ENCODE measurements at places on chromosomes 3 and 15.
A peak's percentile ranks its signal among the peaks of the same experiment; 100 is the strongest.

DNA sequence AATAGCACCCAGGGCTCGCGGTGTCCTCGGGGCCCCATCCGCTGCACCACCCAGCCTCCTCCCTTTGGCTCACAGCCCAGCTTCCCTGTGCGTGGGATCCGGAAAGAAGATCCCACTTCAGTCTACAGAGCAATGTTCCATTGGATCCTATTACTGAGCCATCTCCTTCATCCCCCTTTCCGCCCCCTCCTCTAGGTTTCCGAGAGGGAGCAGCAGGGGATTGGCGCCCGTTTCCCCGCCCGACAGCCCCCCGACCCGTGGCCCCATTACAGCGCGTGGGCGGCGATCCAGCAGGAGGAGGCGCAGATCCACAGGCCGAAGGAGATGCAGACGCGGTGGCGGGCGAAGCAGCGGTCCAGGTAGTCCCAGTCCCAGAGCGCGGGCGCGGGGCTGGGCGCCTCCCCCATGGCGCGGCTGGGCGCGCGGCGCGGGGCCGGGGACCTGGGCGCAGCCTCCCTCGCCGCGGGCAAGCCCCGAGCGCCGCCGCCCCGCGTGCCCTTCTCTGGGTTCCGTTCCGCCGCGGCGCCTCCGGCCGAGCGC, 340 bp downstream of the TMEM44 start:
- DNase-seq, result peak; percentile 28

DNA sequence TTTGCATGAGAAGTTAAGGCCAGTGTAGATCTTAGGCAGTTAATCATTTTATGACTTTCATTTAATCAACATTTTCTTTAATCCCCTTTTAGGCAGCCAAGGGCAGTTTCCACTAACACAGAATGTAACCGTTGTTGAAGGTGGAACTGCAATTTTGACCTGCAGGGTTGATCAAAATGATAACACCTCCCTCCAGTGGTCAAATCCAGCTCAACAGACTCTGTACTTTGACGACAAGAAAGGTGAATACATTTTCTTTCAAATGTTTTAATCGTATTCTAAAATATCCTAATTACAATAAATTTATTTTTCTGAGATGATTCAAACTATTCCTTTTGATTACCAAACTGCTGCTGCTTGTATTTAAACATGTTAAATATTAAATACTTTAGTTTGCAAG, 843.2 kb downstream of the CADM2 start:
- DNase-seq, result peak; percentile 62

DNA sequence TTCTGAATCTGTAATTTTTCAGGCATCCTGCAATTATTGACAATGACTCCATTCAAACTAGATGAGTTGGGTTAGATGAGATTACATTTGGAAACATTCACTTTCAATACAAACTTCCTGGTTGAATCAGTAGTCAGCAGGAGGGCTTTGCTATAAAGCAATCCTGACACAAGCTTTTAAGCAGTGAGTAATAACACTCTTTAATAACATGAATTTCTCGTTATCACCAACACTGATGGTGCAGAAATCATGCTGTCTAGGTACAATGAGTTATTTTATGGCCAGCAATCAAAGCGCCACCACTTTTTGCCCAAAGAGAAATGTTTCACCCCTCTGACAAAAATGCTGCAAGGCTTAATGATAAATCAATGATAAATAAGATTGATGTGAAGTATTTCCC, 474.8 kb upstream of the CNTN4 start:
- DNase-seq, result no peak

DNA sequence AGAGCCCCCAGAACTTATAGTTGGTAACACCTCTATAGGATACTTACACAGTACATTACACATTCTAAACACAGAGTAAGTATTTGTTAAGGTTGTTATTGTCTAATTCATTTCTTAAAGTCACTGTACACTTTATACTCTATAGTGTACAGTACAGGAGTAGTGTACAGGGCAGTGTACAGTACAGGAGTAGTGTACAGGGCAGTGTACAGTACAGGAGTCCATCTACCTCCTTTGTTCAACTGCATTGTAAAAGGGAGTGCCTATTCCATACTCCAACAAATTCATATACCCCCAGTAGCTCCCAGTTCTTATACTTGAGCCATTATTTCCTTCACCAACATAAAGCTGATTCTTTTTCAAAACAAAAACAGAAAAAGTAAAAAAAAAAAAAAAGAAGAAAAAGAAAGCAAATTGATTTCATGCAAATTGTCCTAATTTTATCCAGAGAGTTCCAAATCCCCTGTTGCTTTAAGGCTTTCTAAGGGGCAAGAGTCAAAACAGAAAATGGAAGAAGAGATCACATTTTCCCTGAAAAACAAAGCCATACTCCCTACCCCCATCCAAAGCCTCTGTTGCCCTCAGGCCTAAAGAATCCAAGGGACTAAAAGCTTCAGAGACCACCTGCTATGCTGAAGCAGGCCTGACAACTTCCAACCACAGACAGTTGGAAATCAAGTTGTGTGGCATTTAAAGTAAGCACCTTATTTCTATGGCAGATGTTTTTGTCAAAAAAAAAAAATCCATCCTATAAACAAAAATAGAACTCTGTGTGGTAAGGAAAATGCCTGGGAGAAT, 125.6 kb downstream of the PLCH1 start:
- no peak for DNase-seq

GRCh38 chr3:47473391-47473790, 2.4 kb downstream of the SCAP start:
- no peak for DNase-seq

- DNase-seq, result no peak
Measured at GRCh38 chr3:41250825-41251224, 51.5 kb downstream of the CTNNB1 start.

DNA sequence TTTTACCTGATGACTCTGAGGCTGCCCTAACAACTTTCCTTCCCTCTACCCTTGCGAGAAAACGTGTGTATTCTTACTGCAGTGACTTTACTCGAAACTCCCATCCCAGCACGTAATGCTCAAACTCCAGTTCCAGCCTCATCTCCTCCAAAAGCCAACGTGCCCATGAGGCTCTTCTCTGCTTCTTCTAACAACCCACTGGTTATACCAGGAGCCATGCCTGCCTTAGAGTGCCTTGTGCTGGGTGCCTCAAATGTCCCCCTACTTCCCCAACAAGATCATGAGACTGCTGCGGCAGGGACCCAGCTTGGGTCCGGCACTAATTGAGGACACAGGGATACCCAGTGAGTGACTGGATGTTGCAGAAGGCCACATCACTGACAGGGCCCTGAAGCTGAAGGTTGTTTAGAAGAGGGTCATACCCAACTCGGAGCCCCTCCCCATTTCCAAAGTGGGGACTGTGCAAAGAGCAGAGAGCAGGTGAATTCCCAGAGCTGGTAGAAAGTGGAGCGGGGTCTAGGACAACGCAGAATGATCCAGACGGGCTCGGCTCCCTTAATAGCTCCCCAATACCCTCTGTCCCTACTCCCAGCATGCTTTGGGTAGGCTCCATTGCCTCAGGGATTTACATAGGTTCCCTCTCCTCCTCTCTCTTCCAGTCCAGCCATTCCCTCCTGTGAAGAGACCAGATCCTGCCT, 71.4 kb downstream of the BDH1 start:
- no peak for DNase-seq

GRCh38 chr3:106172780-106173179, 304.0 kb upstream of the CBLB start:
- DNase-seq, result no peak

DNA sequence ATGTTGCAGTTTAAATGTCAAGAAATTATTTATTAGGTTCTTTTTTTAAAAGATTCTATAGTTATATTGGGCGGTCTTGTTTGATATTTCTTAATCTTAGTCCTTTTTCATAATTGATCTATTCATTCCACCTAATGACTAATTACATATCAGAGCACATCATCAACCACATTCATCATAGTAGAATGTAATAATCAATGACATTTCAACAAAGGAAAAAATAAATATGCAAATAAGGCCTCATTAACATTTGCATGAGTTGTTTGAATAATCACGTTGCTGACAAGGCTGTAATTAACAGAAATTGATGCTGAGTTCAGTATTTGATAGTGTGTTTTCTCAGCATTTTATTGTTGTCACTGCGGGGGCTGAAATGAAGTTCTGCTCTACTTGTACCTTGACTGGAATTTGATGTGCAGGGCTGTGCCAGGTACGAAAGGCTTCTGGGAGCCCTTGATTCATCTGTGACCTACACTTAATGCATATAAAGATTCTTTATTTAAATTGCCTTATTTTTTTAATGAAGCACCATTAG, 215.7 kb downstream of the TCF12 start:
- DNase-seq, result no peak

GRCh38 chr3:99681512-99681911, 43.1 kb downstream of the COL8A1 start:
- DNase-seq, result no peak

DNA sequence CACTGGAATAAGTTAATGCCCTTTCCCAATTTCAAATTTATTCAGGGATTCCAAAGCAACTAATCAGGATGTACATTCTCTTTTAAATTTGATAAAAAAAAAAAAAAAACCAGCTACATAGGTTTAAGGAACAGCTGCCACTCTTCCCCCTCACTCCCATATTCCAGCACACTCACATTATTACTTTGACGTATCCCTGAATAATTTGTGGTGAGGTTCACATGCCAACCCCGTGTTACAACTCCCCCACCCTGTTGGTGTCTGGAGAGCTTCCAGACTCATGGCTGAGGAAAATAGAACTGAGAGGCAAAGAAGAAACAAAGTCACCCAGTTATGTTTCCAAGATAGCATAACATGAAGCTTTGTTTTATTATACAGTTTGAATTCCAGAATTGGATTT, 300.5 kb upstream of the MME start:
- DNase-seq, result peak; percentile 29

DNA sequence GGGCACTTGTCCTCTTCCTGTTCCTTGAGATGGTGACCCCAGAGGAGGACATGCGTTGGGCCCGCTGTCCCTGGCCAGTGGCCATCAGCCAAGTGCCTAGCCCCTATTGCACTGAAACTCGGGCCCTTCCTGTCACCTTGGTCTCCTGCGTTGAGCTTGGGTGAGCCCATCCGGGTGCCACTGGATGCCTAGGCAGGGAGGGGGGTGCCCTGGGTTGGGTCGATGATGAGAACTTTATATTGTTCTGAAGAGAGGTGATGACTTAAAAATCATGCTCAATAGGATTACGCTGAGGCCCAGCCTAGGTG, 221.8 kb downstream of the SNRPN start:
- no peak for DNase-seq

- DNase-seq, result peak; percentile 54
Measured at GRCh38 chr15:36579792-36580431, 486 bp downstream of the CDIN1 start.

DNA sequence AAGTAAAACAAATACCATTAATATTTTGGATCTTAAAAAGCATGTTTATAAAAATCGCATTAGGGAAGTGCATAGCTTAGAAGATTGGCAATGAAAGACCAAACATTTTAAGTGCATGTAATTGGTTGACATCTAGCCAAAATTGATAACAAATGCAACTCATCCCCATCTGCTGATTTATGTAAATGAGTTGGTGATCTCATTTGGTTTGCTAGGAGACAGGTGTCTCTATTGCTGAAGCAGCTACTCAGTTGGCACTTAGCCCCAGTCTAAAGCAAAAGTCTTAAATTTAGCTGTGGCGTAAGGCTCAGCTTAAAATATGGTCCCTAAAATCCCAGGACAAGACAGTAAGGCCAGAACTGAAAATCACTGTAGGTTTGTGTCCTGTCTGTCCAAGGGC, 113.5 kb upstream of the CHL1 start:
- no peak for DNase-seq

- no peak for DNase-seq
Measured at GRCh38 chr15:25251700-25252390, 187.0 kb downstream of the UBE3A start.

DNA sequence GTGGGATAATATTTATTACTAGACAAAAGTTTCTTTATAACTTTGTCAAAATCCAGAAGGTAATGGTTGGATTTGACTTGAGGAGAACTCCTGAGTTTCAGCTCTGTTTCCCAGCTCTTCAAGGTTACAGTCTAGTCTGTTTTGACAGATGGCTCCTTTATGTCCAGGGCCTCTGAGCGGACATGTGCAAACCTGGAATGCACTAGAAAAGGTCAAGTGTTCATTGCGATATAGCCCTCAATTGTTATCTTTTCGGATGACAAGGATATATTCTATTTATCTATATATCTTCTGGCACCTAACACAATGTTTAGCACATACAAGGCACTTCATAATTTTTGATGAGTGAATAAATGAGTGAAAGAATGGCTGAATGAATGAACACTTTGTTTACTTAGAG, 513.2 kb upstream of the GOLIM4 start:
- no peak for DNase-seq

DNA sequence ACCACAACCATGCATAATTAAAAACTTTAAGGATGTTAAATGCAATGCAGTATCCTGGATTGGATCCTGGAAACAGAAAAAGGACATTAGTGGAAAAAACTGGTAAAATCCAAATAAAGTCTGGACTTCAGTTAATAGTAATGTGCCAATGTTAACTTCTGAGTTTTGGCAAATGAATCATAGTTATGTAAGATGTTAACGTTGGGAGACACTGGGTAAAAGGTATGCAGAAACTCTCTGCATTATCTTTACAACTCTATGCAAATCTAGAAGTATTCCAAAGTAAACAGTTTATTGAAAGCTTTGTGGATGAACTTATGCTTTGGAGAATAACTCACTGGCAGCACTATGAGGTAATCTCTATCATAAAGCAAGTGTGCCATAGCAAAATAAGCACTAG, 357.4 kb downstream of the RORA start:
- DNase-seq, result no peak

GRCh38 chr3:160003520-160004128, 15.0 kb downstream of the IL12A start:
- DNase-seq, result peak; percentile 25

- DNase-seq, result peak; percentile 16
Measured at GRCh38 chr15:34514251-34514670, 69.2 kb downstream of the GOLGA8B start.

- DNase-seq, result no peak
Measured at GRCh38 chr3:150317469-150317868, 90.6 kb upstream of the TSC22D2 start.

- no peak for DNase-seq
Measured at GRCh38 chr3:131079086-131079485, 52.4 kb downstream of the NEK11 start.

- DNase-seq, result no peak
Measured at GRCh38 chr3:37751967-37752648, 109.6 kb upstream of the CTDSPL start.

GRCh38 chr15:65783872-65784271, 8.2 kb downstream of the DENND4A start:
- DNase-seq, result no peak

- DNase-seq, result no peak
Measured at GRCh38 chr3:16514755-16515353, 1.4 kb upstream of the RFTN1 start.
